ENCODE measurements at places on chromosomes 11 and 22.

DNA sequence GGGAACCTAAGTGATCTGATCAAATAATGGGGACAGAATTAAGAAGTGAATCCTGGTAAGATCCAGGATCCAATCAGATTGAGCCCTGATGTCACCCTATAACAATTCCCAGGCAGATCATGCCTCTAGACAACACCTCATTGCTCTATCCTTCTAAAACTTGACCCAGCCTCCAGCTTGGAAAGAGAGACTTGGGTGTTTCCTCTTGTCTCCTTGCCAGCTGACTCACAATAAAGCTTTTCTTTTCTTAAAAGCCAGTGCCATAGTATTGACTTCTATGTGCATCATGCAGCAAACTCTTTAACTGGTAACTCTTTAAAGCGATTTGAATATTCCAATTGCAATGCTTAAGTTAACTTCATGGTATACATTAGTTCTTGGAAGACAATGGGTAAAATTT is 109.6 kb upstream of the CHORDC1 start:
- DNase-seq: no peak

DNA sequence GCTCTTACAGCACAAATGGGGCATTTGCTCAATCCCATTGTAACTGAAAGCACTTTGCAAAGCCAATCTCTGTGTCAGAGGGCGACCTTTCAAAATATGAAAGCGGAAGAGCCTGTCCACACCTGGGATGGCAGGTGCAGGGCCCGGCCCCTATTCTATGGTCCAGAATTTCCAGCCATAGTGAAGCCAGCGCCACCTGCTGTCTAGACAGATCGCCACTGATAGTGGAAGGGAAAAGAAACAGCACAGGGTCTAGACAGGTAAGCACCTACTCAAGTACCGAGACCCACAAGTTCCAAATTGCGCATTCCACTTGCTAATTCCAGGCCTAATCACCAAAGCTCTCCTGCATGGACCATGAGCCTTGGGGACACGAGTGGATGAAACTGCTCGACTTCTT is 141.4 kb downstream of the NTM start:
- DNase-seq: no peak

- DNase-seq: no peak
These were observed 106.6 kb downstream of the EMSY start for GRCh38 chr11:76551400-76551799.

- DNase-seq: no peak
These were observed 12.1 kb downstream of the PPM1F start for GRCh38 chr22:21940521-21940920.

DNA sequence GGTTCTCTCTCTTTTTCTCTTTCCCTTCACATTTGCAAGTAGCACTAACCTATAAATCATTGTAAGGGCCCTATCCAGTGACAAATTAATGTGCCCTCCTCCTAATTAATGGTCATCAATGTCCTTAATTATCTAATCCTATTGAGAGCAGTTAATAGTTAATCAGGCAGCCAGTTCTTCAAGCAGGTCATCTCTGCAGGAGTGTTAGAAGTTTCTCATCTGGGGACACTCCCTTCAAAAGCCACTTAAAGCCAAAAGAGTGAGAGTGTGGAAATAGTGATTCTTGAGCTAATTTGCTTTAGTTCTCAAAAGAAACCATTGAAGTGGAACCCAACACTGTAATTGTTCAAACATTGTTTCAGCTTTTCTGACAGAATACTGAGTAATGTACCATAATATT is 141.6 kb downstream of the ELP4 start:
- no peak for DNase-seq

DNA sequence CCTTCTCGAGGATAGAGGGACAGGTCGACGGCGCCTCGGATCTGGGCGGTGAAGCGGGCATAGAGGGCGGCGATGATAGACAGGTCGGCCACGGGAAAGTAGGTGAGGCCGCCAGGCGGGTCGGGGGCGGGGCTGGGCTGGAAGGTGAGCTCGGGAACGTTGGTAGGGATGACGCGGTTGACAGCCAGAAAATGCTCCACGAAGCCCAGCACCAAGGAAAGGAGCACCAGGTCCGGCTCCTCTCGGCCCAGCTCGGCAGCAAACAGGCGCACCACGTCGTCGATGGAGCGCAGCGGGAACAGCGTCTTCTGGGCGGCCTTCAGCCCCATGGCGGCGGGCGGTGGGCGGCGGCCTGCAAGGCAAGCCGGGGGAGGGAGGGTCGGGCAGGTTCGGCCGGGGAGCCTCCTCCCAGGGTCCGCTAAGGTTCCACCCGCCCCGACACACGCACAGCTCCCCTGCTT is 540 bp downstream of the MEN1 start:
- DNase-seq: no peak
